Upper lobe of left lung (tissue), 6 donors: ENCODE measurements at places on chromosomes 12 and 14. TPM values are rescaled to one million over a fixed set of nuclear protein-coding genes. Genes with fewer than 3 reads are reported as not detected.

SERPINA3 gene
- 32.5 TPM for total RNA-seq

EGLN3 gene
- 12.6 TPM for total RNA-seq

GRCh38 chr12:75877763-75878621 lies 153.6 kb downstream of the PHLDA1 start:
- no peak for DNase-seq

- no peak for DNase-seq
These were observed 19.9 kb downstream of the RAP1B start for GRCh38 chr12:68630598-68630997.

- no peak for DNase-seq
These were observed 146.1 kb upstream of the FGD4 start for GRCh38 chr12:32253154-32253790.
